T-helper 2 cell (primary cell): ENCODE measurements at places on chromosomes 7 and 10.

GRCh38 chr7:151391358-151391730 is 18.5 kb downstream of the WDR86 start:
- DNase-seq = no peak

- DNase-seq = no peak
These were observed 20.5 kb upstream of the CEP41 start for GRCh38 chr7:130461272-130461671.

- peak; percentile 40 for DNase-seq
These were observed 6.2 kb downstream of the JAZF1 start for GRCh38 chr7:28174442-28174841.

DNA sequence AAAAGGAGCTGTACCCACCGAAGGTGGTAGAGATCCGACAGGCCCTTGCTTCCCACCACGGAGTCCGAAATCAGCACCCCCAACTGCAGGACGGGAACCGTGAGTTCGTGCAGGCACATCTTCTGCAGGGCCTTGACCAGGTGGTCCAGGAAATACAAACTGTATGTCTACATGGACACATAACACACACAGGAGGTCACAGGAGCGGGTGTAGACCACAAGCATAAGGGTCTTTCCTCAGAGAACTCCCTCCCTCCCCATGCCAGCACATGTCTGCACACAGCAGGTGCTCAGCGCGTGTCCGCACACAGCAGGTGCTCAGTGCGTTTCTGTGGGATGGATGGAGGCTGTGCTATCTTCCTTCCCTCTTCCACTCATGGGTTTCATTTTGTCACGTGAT is 69.7 kb downstream of the CFAP46 start:
- no peak for DNase-seq

DNA sequence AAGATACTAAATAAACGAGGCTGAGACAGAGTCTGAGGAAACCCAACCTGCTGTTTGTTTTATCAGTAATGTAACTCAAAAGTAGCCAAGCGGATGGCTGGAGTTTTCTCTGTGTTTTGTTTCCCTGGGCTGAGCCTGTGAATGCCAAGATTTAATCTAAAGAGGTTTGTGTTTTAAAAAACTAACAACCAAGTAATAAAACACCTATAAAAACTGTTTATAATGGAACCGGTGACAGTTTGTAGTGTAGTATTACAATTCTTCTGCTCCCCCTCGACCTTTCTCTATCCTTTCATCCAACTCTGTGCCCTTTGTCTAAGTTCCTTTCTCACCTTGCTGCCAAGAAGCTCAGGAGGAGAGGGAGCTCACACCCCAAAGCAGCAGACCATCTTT is 2.6 kb upstream of the KAT6B start:
- no peak for DNase-seq

DNA sequence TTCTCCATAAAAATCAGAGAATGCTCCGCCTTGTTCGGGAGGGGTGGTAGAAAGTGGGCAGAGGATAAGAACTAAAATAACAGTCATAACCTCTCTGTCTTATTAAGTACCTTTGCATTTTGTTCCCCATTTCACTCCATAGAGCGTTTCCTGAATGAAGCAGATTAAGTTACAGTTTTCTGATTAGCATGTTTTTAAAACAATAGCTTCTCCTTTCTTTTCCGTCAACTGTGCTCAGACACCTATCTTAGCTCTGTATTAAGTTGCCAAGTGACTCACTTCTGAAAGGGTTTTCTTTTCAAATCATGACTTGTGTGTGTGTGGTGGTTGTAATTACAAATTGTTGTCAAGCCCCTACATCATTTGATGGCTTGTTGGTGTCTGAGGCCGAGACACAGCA is 1.4 kb downstream of the HABP2 start:
- DNase-seq = no peak

DNA sequence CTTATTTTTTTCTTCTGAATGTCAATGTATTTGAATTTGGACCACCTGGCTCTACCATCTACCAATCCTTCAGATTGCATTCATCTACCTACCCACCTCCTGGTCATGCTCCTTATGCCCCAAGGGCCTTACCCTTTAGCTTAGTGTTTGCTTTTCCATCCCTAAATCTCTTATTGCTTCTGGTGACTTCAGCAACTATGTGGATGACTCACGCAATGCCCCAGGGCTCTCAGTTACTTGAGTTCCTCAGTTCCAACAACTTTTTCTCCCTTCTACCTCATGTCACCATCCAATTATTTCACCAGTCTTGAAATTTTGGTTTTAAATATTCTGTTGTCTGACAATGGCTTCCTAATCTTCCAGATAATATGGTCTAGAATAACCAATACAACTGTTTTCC is 118.9 kb downstream of the CFAP58 start:
- no peak for DNase-seq

DNA sequence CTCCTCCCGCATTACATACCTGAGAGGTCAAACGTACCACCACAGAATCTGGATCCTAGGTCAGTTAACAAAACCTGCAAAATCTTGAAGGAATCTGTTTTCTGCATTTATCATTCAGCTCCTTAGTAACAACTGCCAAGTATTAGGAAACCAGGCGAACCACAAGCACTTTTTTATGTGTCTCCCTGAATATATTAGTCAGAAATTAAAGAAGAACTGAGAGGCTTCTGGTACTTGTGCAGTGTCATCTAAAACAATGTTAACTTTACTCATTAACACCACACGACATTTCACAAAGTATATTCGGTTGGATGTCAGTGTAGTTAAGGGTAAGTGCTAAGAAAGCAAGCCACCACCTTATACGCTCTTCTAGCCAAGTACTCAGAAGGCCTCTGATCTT is 2.5 kb downstream of the CCDC6 start:
- DNase-seq = no peak

GRCh38 chr7:79502151-79502550 is 48.7 kb upstream of the MAGI2 start:
- DNase-seq = no peak

DNA sequence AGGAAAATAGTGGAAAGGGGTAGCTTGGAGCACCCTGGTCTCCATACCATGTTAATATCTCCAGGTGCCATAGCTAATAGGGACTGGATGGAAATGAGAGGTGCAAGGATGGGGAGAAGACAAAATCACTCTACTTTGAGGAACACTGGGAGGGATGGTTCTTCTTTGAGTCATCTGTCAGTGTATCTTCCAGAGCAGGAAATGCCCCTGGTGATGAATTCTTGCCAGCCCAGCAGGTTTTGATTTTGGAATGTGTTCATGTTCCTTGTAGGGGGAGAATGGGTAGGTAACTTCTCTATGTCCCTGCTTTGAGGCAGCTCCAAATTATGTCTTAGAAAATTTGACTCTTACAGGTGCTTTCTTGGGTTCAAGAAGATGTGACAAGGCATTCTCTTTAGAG is 177.0 kb upstream of the GLI3 start:
- no peak for DNase-seq

GRCh38 chr7:5827755-5828154 is 46.3 kb upstream of the RNF216 start:
- DNase-seq = no peak

DNA sequence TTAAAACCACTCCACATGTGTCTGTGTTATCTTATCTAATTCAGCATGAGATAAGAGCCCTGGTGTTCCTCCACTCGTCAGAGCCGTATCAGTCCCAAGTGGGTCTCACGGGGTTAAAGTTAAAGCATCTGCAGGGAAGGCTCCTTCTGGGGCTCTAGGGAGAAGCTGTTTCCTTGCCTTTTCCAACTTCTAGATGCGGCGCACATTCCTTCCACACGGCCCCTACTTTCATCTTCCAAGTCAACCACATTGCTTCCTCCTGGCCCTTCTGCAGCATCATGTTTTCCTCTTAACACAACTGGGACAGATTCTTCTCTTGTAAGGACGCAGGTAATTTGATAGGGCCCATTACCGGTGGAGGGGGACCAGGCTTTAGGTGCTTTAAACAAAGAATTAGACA is 620.1 kb upstream of the DPP6 start:
- no peak for DNase-seq

GRCh38 chr10:2633630-2634029 is 433.7 kb upstream of the PFKP start:
- DNase-seq = no peak

DNA sequence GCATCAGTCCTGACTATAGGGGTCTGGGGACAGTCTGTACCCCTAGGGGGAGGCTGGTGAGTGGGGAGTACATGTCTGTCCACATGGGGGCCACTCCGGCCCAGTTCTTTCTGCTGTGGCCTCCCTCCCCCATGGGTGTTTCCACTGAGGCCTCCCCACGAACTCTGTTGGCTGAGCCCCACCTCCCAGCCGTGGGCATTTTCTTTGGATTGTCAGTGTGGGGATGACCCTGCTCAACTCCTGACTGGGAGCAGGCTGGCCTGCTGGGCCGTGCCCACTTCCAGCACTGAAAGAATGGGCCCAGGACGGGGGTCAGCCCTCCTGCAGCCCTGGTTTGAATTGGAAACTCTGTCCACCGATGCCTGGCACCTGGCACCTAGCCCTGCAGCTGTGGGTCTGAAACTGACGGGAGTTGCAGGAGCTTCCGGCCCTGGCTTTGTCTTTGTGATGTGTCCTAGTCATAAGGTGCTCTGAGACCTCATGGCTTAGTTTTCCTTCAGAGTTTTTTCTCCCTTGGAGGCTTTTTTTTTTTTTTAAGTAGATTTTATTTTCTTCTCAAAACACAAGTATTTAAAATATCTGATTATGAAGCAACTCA is 46.5 kb downstream of the LHPP start:
- DNase-seq = no peak

- no peak for DNase-seq
These were observed 14.2 kb downstream of the ASZ1 start for GRCh38 chr7:117412946-117413559.

GRCh38 chr7:116663744-116664143 is 8.3 kb upstream of the MET start:
- no peak for DNase-seq

DNA sequence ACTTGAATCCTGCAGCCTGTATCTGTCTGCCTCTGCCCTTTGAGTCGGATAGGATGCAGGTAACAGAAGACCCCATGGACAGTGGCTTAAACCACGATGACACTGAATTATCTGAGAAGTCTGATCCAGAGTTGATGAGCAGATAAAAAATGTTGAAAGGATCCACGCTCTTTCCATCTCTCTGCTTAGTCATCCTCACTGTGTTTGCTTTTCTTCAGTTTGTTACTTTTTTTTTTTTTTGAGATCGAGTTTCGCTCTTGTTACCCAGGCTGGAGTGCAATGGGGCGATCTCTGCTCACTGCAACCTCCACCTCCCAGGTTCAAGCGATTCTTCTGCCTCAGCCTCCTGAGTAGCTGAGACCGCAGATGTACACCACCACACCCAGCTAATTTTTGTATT is 36.9 kb upstream of the GOLGA7B start:
- DNase-seq = no peak
